ENCODE measurements at places on chromosomes 16 and 17.
A peak's percentile ranks its signal among the peaks of the same experiment; 100 is the strongest.

GRCh38 chr17:48543107-48543853 is 1.6 kb downstream of the HOXB2 start:
- DNase-seq, result peak; percentile 74

GRCh38 chr16:66856801-66857200 is 12.6 kb downstream of the CA7 start:
- DNase-seq, result no peak

GRCh38 chr16:55250701-55251100 is 73.3 kb upstream of the IRX6 start:
- no peak for DNase-seq

GRCh38 chr17:81808778-81809555 is 5.0 kb downstream of the GCGR start:
- DNase-seq, result no peak

- DNase-seq, result no peak
Observed at GRCh38 chr16:74603848-74604247, 3.1 kb downstream of the GLG1 start.

GRCh38 chr16:79843631-79844043 is 243.1 kb upstream of the MAF start:
- DNase-seq, result no peak

GRCh38 chr16:57123216-57123973 is 31.0 kb downstream of the CPNE2 start:
- DNase-seq, result no peak

GRCh38 chr17:7352910-7353635 is 1.1 kb downstream of the KCTD11 start:
- DNase-seq, result no peak

GRCh38 chr17:2688351-2689342 is 22.9 kb downstream of the CLUH start:
- peak; percentile 23 for DNase-seq

DNA sequence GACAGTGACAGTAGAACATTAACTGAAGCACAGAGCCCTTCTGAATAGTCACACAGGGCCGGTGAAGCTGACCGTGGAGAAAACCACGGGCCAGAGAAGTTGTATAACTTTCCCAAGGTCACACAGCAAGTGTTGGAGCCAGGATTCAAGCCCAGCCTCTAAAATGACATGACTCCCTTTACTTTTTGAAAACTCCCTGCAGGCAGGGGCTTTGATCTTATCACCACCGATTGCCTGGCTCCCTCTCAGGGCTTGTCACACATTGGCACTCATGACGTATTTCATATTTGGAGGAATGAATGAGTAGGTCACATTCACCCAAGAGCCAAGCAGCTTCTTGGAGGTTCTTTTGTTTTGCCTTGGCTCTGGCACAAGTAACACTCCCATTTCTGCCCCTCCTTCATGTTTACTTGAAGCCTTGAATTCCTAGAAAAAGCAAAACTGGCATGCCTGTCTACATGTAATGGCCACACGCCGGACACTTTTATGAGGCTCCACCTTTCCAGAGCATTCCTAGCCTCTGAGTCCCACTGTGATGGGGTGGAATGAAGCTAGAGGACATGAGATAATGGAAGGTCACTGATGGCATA is 13.3 kb upstream of the RBBP6 start:
- no peak for DNase-seq

- no peak for DNase-seq
Observed at GRCh38 chr17:18381158-18381952, 3.8 kb downstream of the EVPLL start.

DNA sequence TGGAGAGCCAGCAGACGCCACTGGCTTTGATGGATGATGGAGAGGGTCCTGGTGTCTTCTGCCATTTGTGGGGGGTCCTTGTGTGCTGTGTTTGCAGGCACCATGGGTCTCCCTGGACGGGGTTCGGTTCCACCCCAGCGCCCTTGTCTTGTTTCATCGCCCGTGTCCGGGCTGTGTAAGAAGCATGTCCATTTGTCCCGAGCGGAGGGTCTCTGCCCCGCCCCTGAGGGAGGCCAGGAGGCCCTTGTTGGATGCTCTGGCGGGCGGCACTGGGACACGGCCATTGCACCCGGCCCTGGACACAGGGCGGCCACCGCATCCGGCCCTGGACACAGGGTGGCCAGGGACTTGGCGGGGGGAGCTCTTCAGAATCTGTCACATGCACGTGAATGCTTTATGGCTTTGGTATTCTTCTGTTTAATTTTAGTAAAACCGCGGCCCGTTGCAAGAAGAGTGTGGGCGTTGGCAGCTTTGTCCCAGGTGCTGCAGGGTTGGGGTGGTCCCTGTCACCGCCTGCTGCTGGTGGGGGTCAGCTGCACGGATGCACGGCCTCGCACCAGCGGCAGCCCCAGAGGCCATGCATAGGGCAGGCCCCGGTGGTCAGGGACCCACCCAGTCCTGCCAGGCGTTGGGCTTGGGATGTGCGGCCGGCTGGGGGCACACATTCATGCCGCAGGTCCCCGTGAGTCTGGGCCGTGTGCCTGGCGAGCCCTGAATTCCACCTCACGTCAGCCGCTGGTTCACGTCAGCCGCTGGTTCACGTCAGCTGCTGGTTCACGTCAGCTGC is 21.0 kb upstream of the ZNF750 start:
- no peak for DNase-seq

GRCh38 chr16:23608194-23608593 is 12.1 kb upstream of the NDUFAB1 start:
- no peak for DNase-seq

DNA sequence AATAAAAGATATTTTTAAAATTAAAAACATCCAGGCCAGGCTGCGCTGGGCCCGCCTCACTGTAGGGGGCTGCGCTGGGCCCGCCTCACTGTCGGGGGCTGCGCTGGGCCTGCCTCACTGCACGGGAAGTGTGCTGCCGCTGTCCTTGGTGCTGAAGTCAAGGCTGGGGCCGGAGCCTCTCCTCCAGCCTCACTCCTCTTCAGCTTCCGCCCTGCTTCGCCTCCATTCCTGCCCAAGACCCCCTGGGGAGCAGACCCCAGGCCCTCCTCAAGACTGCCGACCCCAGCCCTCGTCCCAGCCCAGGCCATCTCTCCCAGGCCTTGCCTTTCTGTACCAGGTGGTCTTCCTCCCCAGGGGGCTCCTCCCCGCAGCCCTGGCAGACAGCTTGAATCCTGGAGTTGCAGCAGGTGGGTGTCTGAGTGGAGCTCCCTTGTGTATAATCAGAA is 26.2 kb downstream of the ENDOV start:
- peak; percentile 75 for DNase-seq

GRCh38 chr16:48499923-48500381 is 110.0 kb downstream of the N4BP1 start:
- DNase-seq, result no peak

DNA sequence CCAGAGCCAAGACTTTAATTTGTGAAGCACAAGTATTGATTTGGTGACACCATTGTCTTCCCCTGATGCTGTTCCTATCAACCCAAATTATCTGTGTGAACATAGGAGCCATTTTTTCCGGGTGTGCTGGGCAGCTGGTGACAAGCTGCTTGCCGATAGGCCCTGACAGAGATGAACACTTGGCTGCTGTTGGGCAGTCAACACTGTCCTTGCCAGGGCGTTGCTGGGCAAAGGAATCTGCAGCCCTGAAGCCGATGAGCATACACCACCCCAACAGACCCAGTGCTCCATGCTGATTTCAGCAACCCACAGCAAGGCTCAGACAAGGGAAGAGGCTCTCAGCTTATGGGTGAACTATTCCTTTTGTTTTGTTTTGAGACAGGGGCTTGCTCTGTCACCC is 105.4 kb downstream of the YPEL2 start:
- DNase-seq, result no peak

- peak; percentile 72 for DNase-seq
Observed at GRCh38 chr16:48384520-48385252, 527 bp downstream of the SIAH1 start.

- DNase-seq, result peak; percentile 50
Observed at GRCh38 chr16:28923652-28924398, 1.2 kb downstream of the RABEP2 start.

DNA sequence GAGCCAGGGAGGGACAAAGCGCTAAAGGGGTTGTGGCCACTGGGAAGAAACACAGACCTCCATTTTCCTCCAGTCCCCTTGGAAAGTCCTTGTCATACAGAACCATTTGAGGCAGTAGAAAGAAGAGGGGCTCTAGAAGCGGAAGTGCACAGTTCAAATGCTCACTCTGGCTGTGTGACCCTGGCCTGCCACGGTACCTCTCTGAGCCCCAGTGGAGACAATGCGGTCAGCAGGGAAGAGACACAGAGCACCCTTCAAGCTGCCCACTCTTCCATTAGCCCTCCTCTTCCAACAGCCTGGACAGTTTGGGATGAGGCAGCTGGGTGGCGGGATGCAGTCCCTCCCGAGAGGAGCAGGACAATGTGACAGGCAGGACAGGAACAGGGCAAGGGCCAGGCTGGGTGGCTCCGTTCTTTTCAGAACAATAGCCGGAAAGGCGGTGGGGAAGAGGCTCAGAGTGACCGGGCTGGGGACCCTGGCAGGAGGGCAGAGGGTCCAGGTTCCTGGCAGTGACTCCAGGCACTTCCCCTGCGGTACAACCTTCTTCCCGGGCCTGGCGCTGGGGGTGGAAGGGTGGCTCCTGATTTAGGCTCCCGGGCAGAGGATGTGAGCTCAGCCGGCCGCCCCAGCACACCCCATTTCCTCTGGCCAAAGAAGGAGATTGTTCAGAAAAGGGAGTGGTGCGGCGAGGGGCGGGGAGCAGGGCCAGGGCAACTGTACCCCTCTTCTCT is 5.6 kb downstream of the CASKIN2 start:
- DNase-seq, result no peak

- DNase-seq, result no peak
Observed at GRCh38 chr16:5932906-5933305, 835.3 kb upstream of the EEF2KMT start.

DNA sequence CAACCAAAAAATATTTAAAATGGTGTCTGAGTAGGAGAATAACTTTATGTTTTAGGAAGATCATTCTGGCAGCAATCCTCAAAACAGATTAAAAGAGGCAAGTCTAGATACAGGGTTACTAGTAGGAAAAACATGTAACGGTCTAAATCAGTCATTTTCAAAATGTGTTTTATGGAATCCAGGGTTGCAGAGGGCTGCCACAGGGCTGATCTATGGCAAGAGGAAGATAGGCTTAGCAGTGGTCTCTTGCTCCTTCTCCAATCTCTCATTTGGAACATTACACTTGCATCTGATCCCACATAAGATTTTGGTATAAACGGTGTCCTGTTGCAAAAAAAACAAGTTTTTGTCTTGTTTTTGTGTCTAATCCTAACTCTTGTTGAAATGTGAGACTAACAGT is 9.2 kb downstream of the IKZF3 start:
- no peak for DNase-seq

DNA sequence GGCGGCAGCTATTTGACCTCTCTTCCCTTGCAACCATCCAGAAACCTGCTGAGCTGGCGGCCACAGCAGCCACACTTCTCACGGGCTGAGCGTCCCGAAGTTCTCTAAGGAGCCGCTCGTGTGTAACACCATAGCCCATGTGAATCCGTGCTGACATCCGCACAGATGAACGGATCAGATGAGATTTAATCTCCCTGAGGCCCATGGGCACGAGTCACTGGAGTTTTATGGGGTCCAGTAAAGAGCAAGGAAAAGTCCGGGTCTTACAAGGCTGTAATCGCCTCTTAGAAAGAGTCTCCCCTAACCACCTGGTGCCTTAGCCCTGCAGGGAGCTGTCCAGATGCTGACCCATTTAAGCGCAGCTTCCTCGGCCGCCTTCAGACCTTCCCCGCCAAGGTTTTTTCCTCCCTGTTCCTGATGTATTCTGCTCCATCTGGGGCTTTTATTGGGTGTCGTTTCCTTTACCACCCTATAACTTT is 5.5 kb upstream of the CACNG5 start:
- peak; percentile 73 for DNase-seq

- no peak for DNase-seq
Observed at GRCh38 chr16:83903751-83904150, 4.8 kb downstream of the MLYCD start.

- no peak for DNase-seq
Observed at GRCh38 chr16:17433577-17434451, 36.9 kb downstream of the XYLT1 start.

- no peak for DNase-seq
Observed at GRCh38 chr16:2427526-2427925, 1.7 kb upstream of the CCNF start.

- no peak for DNase-seq
Observed at GRCh38 chr17:18179196-18179595, 4.4 kb upstream of the ALKBH5 start.

- no peak for DNase-seq
Observed at GRCh38 chr17:50458270-50458669, 10.4 kb downstream of the CHAD start.

- DNase-seq, result peak; percentile 71
Observed at GRCh38 chr17:2138318-2138717, 83.4 kb downstream of the HIC1 start.

GRCh38 chr17:8718001-8718563 is 26.6 kb downstream of the CCDC42 start:
- DNase-seq, result no peak

DNA sequence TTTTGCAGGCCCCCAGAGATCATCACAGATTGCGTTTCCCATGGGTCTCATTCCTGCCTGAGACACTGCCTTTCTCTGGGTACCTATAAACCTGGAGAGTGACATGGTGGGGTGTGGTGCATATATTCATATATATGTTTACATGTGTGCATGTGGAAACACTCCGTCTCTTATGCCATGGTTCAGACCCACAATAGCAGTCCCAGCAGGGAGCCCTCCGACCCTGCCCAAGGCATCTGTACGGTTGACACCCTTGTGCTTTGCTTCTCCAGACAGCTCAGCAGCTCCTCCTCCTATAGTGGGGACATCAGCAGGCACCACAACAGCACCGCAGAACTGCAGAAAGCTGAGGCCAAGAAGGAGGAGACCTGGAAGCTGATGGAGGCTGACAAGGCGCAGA is 116.8 kb downstream of the ABCC6 start:
- no peak for DNase-seq

GRCh38 chr17:41457676-41458075 is 9.5 kb downstream of the KRT32 start:
- DNase-seq, result no peak

GRCh38 chr16:16149710-16150116 is 73.6 kb downstream of the ABCC6 start:
- DNase-seq, result no peak

DNA sequence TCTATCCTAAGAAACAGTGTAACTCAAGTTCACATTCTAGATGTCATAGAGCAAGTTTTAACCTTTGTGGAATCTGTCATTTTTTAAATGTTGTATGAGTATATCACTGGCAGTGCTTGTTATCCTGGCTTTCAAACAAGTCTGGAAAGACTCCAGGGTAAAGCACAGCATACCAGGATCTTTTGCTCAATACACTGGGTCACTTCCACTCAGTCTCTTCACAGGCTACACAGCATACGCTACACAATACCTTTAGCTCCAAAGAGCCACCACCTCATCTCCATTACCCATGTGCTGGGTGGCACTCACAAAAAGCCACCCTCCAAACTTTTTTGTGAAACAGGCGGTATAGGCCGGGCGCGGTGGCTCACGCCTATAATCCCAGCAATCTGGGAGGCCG is 69.5 kb downstream of the PARN start:
- no peak for DNase-seq

All from hematopoietic multipotent progenitor cell treated with erythropoietin and hydrocortisone succinate and interleukin-3 and kit ligand, for 4 days (in vitro differentiated cells).